Ecto neural progenitor cell (in vitro differentiated cells): ENCODE measurements at places on chromosomes 5 and 9.

DNA sequence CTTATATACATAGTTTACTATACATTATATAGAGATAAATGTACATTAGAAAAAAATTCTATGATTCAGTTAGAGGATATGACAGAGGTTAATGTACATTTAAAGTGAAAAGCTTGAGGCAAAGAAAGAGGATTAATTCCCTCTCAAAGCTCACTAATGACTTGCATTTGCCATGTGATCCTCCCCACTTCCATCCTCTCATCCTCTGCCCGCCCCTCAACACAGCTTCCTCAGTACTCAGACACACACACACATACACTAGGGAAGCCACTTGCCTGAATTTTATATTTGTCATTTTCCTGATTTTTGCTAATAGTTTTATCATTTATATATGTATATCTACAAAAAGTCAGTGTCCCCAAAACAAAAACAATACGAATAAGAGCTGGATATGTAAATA lies 764.5 kb downstream of the EFNA5 start:
- DNase-seq = no peak

DNA sequence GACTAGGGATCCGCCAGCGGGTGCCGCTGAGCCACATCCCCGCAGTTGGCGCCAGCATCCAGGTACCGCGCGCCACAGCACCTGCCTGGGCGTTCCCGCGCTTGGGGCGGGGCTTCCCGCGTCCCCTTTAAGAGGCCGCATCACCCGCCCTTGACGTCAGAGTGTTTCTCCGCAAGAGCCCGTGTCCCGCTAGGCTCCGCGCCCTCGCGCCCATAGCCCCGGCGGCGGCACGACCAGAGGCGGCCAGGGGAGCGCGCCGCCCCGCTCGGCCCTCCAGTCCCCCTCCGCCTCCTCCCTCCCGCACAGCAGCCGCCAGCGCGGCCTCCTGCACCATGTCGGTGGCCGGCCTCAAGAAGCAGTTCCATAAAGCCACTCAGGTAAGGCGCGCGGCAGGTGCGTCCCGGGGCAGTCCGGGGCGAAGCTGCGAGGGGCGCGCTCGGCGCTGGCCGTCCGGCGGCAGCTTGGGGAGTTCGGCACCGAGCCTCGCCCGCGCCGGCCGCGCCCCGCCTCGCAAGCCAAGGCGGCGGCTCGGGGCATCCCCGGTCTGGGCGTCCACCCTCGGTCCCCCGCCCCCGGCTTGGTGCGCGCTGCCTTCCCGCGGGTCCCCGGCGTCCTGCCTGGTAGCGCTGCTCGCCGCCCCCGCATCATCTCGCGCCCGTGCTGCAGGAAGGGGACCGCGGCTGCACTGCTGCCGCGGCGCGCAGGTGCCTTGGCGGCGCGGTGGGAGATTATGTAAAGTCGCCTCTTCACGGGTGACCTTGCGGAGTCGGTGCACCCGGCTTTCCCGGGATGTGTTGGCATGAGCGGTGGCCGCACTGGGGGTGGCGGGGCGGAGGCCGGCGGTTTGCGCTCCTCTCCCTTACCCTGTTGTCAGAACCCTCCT lies at the start of gene SH3GL2:
Gene SH3GL2 (plus strand): TSS at position 156 of the 883 bp plus-strand sequence.
- DNase-seq = peak; percentile 70

- DNase-seq = peak; percentile 45
These were observed 69.6 kb upstream of the SLC30A5 start for GRCh38 chr5:69024241-69024651.

- DNase-seq = no peak
These were observed 407.7 kb upstream of the GRAMD2B start for GRCh38 chr5:126015235-126016181.

- DNase-seq = no peak
These were observed 85.3 kb downstream of the MVB12B start for GRCh38 chr9:126411948-126412284.

DNA sequence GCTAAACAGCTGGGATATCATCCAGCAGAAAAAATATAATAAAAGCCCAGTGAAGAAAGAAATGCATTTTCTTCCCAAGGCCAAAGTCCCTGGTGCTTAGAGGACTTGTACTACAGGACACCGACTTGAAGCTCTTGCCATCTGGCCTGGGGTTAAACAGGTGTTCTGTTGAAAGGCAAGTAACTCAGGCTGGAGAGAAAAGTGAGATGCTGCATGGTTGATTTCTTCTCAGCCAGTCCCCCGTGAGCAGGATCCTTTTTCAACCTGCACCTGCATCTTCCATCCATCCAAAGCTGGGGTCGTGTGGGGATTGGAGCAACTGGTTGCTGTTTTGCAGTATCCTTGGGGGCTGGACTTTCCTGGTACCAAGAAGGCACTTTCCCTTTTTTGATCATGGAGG lies 146.1 kb upstream of the RPS23 start:
- DNase-seq = no peak

DNA sequence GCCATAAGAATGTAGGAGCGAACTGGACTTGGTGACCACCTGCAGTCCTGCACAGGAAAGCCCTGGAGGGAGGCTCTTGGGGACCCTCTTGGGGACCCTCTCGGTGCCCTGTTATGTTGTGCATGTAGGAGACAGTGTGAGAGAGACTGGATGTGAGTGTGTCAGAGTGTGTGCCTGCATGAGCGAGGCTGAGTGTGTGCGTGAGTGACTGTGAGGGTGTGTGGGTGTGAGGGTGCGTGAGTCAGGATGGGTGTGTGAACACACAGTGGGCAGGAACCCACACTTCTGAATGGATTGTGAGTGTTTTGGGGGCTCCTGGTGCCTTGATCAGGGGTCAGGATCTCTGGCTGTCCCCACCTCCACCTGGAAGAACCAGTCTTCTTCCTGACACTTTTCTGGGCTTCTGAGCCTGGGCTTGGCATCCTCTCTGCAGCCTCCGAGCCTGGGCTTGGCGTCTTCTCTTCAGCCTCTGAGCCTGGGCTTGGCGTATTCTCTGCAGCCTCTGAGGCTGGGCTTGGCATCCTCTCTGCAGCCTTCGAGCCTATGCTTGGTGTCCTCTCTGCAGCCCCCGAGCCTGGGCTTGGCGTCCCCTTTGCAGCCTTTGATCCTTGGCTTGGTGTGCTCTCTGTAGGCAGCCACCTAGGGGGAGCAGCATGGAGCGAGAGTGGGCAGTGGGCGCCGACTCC lies 25.6 kb upstream of the ANKRD33B start:
- DNase-seq = no peak

DNA sequence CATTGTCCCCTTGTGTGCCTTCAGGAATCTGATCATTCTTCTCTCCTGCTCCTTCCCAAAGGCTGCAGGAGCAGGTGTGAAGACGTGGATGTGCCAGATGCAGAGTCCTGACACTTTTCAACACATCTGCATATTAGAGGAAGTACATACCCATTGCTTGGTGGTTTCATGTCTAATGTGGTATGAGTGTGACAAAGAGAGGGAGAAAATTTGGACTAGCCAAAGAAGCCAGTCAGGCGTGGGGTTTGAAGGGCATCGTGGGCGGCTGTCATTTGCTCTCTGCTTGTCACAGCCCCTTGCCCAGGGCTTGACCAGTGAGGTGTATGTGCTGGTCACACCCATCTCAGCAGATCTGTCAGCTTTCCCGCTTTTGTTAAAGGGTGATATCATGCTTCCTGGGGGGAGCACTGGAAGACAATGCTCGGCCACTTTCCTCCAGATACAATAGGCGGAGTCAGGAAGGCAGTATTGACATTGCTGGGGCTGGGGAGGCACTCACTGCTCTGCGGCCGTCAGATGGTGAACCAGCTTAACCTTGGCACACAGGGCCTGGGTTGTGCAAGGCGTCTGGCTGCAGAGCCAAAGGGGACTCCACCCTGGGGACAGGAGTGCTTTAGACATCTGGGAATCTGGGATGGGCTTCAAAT lies 8.6 kb downstream of the TEK start:
- no peak for DNase-seq

GRCh38 chr5:79189439-79190234 lies 46.3 kb upstream of the JMY start:
- DNase-seq = no peak

GRCh38 chr5:88647901-88648300 lies 235.1 kb downstream of the MEF2C start:
- DNase-seq = no peak

GRCh38 chr5:94385767-94386166 lies 232.6 kb downstream of the KIAA0825 start:
- DNase-seq = no peak

DNA sequence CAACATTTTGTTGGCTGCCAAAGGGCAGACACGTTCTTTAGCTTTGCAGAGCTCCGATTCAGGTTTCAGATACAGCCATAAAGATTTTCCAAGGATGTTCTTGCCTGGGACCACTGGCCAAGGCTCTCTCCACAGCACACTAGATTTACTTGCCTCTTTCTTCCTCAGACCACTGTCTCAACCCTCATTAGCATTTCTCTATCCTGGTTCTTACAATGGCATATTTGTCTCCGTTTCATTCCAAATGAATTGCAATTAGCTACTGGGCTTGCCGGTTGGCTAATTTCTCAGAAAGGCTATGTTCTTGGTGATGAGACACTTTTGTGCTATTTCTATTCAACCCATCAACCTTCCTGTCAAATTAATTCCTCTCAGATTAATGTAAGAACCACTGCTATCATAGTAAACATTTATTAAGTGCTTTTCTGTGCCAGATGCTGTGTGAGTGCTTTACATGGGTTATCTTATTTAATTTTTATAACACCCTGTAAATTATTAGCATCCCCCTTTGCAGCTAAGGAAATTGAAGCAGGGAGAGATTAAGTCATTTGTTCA lies 118.4 kb upstream of the NR3C1 start:
- no peak for DNase-seq

DNA sequence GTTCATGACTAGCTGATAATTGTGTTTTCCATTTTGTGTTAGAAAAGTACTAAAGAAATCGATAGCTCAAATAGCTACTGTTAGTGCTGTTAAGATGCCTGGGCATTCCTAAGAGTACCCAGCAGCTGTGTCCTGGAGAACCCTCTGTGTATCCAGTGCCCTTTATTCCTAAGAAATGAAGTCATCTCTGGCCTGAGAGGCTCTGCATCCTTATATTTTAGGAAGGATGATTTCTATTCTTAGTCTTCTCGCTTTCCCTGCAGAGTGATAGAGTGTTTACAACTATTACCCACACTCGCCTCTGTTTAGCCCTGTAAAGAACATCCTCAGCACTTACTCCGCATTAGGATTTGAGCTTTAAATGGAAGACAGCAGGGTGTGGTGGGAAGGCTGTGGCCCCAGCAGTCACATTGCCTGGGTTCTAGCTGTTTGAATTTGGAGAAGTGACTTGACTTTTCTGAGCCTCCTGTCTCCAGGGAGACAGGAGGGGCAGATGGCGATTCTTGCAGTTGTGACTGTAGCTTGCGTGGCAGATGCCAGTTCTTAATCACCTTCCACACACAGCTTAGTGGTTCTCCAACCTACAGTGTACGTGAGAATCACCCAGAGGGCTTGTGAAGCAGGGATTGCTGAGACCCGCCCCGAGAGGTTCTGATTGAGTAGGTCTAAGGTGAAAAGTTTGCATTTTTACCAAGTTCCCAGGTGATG lies 177.2 kb upstream of the PITX1 start:
- no peak for DNase-seq

DNA sequence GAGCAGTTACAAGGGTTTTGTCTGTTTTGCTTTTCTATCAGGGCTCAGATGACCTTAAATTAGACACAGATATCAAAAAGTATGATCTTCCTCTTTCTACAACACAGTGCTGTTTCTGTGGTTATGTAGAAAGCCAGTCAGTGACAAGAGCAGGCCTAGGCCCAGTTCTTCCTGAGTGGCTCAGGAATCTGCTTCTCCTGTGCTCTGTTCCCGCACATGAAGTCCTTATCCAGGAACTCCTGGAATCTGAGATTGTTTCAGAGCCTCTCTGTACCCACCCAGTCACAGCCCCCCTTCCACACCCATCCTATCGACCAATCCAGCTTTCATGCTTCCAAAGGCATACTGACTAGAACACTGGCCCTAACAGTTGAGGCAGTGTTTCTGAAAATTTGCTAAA lies 40.4 kb upstream of the SMU1 start:
- no peak for DNase-seq

DNA sequence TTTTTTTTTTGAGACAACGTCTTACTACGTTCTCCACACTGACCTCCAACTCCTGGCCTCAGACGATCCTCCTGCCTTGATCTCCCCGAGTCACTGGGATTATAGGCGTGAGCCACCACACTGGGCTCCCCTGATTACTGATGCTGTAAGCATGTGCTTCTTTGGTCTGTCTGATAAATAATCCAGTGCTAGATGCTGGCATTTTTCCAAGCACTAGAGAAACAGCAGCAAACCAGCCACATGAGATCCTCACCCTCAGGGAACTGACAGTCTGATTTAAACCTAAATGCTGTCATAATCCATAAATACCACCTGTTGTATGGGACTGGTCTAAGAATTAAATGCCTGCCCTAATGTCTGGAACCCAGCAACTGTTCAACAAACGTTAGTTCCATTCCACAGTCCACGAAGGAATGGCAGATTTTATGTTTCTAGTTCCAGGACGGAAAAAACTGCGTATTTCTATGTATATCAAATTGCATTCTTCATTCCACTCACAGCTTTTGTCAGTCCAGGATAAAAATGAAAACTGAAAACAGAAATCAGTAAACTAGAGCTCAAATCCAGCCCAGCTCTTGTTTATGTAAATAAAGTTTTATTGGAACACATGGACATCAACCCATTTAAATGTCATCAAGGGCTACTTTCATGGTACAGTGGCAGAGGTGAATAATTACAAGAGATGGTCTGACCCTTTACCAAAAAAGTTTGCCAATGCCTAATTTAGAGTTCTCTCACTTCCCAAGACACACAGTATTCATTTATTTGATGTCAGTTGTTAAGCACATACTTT lies 20.1 kb downstream of the SLC35D2 start:
- no peak for DNase-seq

- peak; percentile 50 for DNase-seq
These were observed 26.1 kb downstream of the PLPPR1 start for GRCh38 chr9:101054657-101055056.

DNA sequence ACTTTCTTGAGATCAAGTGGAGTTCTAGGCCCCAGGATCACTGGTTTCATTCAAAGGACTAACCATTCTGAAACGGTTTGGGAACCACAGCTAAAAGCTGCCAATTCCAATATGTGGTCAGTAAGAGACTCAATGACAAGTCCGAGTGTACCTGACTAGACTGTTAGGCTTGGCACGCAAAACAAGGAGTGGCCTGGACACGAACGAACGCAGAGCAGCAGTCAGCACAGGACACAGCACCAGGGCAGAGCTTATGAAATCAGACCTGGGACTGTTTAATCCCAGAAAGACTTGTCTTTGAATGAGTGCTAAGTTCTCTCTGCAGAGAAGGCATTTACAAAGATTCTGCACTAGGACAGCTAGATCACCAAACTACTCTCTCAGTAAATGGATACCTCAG lies 213.8 kb downstream of the GAPVD1 start:
- no peak for DNase-seq

DNA sequence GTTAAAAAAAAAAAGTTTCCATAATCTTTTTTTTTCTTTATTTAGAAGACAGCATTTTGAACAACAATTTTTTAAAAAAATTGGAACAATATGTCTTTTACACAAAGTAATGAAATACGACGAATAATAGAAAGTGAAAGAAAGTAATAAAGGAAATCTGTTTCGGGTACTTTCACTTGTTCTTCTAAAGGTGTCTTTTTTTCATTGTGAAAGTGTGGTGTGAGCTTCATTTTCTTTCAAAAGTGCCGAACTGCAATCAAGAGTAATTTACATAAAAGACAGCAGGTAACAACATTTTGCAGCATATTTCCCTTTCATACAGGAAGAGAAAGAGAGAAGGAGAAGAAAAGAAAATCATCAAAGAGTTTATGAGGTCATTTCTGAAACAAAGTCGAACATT lies 159.7 kb upstream of the CDH12 start:
- DNase-seq = no peak
